ENCODE measurements at places on chromosomes 6 and 20.

DNA sequence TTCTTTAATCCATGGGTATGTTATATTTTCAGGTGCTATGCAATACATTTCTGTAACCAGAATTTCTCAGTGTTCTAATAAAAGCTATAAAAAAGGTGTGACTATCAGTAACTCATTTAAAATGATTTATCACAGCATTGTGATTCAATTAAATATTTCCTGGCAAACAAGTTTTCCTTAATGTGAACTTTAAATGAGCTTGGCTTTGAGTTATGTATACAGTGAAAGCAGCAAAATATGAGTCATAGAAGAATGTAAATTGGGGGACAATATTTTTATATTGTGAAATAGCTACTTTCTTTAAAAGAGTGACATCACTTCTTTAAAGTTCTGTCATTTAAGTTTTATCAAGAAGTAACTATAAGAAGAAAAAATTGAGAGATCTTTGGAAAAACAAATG lies 484.9 kb upstream of the MAN1A1 start:
- no peak for DNase-seq

DNA sequence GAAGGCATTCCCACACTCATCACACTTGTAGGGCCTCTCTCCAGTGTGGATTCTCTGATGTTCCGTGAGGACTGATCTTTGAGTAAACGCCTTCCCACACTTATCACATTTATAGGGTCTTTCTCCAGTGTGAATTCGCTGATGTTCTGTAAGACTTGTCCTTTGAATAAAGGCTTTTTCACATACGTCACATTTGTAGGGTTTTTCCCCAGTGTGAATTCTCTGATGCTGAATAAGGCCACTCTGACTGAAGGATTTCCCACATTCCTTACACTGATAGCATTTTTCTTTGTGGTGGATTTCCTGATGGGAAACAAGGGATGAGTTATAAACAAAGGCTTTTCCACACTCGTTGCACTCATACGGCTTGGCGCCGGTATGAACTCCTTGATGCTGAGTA lies 8.9 kb downstream of the ZSCAN12 start:
- no peak for DNase-seq

GRCh38 chr6:169175360-169175887 lies 78.2 kb downstream of the THBS2 start:
- DNase-seq: no peak

DNA sequence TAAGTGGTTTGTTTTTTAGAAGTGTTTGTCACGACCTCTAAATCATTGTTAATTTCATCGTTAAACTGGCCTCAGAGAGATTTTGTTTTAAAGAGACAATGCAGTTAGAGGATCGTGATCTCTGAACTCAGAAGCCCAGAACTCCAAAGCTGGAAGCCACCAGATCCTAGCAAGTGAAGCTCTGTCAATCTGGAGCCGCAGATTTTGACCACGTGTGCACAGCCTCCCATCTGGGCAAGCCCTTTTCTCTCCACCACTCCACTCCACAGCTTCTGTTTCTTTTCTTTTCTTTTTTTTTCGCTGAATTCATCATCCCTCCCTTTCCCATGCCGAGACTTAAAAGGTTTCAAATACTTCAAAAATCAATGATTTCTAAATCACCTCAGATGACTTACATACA lies 142.2 kb upstream of the ESR1 start:
- no peak for DNase-seq

- DNase-seq: no peak
These were observed 457.5 kb upstream of the ARID1B start for GRCh38 chr6:156319707-156320106.
